ENCODE measurements at places on chromosomes 7 and 10.
A peak's percentile ranks its signal among the peaks of the same experiment; 100 is the strongest.

- no peak for DNase-seq
These were observed 88.0 kb downstream of the PLXDC2 start for GRCh38 chr10:19904202-19904661.

GRCh38 chr7:148505645-148506375 lies 84.8 kb upstream of the C7orf33 start:
- DNase-seq: no peak

GRCh38 chr10:128036011-128036615 lies 90.1 kb downstream of the MKI67 start:
- no peak for DNase-seq

DNA sequence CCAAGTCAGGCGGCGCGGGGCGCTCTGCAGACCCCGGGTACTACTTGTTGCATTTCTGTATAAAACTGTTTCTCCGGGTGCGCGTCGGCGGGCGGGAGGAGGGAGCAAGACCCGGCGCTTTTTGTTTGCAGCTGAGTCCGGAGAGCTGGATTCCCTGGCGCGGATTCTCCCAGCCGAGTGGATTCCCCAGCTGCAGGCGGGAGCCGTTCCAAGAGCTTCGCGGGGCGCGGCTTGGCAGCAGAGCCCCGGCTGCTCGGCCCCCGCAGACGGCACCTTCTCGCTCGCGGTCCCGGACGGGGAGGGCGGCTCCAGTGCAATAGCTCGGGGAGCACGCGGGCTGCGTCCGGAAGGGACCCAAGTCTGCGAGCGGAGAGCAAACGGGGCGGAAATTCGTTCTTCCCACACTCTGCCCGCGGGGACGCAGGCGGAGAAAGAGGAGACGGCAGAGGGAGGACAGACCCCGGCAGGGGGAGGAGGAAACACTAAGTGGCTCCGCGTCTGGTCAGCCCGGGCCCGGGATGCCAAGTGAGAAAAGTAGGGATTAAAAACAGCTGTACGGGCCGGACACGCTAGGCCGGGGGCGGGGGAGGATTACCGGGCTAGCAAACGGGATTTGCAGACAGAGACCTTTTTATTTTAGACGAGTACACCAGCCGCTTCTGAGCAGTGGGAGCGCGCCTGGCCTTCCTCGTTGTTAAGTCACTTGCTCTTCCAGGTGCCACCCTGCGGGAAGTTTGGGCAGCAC lies at the start of gene TRIL:
TSS of gene TRIL (minus strand) at position 96 of the 745 bp plus-strand sequence. CDS start 284 bp downstream, outside the sequence.
- peak; percentile 77 for DNase-seq

DNA sequence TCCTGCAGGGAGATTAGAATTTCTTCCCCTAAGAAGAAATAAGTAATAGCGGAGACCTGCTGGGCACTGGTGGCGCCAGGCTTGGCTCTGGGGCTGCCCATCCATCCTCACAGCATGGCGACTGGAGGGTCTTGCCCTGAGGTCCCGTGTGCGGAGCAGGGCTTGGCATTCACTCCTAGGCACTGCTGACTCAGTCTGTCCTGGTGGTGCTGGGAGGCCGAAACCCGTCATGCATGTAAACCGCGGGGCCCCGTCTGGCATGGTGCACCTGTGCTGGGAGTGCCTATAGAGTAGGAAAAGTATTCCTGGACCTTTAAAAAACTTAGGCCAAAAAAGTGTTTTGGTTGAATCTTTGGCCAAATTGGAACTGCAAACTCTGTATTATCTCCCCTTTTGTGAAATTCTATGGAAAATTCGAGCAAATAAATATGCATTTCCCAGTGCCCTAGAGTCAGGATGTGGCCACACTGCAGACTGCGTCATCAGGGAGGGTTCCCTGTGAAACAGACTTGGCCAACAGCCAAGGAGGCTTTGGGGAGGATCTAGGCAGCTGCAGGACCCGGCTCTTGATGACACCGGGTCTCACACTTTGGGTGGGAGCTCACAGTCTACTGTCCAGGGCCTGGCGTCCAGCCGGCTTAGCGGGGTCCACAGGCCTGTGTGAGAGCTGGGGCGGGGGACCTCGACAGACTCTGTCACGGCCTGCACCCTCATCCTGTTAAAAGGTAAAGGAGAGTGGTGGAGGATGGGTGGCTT lies 122.3 kb downstream of the VIPR2 start:
- DNase-seq: no peak

GRCh38 chr10:17649836-17650235 lies 5.9 kb downstream of the STAM start:
- DNase-seq: no peak

DNA sequence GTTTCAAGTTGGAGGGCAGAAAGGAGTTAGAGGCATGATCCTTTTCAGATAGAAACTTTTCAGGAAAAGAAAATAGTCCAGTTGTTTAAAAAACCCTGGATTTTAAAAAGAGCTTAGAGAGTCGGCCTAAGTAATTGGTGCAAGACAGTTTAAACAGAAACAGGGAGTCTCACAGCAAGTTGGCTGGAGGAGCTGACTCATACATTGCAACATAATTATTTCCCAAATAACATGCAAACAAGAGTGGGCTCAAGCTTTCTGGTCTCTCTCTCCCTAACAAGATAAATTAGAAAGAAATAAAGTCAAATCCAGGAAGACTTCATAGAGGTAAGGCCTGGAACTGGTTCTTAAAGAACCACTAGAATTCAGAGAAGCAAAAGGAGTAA lies 100.3 kb upstream of the AGBL3 start:
- DNase-seq: no peak

DNA sequence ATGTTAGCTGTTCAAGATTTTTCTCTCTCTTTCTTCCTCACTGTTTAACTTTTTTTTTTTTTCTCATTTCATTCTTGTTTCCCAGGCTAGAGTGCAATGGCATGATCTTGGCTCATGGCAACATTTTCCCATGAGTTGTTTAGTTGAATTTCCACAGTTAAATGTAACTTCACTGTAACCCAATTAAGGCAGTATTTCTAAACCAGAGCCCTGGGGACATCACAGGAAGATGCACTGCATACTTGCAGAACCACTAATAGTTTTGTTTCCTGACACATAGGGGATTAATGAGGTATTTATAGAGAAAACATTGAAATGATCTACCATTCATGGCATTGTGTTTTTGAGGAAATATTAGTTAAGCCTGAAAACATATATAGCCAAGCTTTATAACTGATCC lies 795.6 kb upstream of the GHITM start:
- no peak for DNase-seq

DNA sequence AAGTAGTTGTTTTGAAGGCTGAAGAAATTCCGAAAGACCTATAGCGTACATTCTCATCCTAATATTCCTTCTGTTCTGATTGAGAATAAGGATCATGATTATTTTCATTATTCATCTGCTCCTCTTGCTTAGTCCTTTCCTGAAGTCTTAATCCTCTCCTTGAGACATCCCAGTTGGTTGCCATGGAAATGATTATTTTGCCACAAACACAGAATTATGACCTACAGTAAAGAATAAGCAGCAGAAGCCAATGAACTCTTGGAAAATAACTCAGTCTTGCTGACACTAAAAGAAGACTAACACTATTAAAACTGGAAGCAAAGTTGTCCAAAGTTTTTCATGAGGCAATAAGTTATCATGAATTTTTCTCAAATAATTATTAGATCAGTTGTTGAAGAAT lies 47.8 kb upstream of the JAZF1 start:
- DNase-seq: no peak

- no peak for DNase-seq
These were observed 737.9 kb downstream of the INHBA start for GRCh38 chr7:40965016-40965415.

DNA sequence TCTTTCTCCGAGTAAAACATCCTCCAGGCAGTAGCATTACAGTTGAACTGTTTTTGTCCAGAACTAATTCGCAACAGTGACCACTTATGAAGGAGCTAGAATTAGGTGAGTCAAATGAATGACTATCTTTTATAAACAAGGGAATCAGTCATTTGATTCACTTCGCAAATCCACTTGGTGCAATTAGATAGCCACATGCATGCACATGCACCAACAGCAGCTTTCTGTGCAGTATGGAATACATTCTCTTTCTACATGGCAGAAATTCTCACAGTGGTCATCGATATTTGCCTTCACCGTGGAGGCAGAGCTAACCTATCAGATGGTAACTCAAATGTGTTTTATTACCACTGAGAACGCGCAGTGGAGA lies 118.8 kb downstream of the CDK6 start:
- no peak for DNase-seq

DNA sequence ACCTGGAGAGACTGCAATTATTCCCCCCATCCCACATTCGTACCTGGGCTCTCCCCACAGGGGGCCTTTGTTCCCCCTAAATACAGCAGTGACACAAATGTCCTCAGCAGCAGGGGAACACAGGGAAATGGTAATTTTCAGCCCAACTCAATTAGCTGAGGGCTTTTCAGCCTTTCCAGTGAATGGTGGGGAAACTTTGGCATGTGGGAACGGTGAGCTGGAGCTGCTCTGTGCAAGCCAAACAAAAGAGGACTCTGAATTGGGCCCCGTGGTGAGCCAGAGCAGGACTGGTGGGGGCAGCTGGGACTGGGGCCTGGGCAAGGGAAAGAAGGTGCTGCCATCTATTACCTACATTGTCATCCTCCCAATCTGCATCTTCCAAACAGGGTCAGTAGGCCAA lies 51.0 kb downstream of the FBXW4 start:
- DNase-seq: no peak

GRCh38 chr10:126617733-126618132 lies 52.8 kb downstream of the C10orf90 start:
- no peak for DNase-seq

DNA sequence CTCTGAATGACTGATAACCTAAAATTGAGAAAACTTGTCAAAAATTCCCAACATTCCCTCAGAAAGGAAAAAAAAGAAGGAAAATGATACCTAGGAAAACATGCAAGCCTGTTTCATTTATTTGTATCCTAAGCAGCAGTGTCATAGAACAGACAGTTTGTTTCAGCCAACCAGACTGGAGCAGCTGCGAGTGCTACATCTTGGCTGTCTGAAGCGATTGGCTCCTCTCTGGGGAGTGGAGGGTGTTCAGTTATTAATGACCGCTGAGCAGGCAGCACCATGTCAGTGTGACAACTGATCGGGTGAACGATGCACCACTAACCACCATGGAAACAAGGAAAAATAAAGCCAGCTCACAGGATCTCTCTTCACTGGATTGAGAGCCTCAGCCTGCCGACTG lies at the start of gene LRRN3:
TSS of gene LRRN3 (plus strand) at position 282 of the 400 bp plus-strand sequence. CDS start 31,646 bp downstream, outside the sequence.
- peak; percentile 75 for DNase-seq

GRCh38 chr7:32507414-32507813 lies 12.1 kb downstream of the AVL9 start:
- DNase-seq: no peak

DNA sequence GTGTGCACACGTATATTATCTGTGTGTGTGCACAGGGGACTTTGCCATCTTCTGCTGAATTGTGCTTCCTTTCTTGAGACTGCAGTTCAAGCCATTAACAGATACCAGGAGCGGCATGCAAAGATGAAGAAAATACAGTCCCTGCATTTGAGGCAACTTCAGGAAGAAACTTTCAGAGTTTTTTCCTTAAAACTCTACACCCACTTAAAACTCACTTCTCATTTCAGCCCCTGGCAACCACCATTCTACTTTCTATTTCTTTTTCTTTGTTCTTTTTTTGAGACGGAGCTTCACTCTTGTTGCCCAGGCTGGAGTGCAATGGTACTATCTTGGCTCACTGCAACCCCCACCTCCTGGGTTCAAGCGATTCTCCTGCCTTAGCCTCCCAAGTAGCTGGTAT lies 448.9 kb upstream of the ZMIZ1 start:
- no peak for DNase-seq

- no peak for DNase-seq
These were observed 11.3 kb downstream of the TSPAN14 start for GRCh38 chr10:80465451-80465835.

GRCh38 chr7:2823130-2823529 lies 21.0 kb downstream of the GNA12 start:
- DNase-seq: no peak

DNA sequence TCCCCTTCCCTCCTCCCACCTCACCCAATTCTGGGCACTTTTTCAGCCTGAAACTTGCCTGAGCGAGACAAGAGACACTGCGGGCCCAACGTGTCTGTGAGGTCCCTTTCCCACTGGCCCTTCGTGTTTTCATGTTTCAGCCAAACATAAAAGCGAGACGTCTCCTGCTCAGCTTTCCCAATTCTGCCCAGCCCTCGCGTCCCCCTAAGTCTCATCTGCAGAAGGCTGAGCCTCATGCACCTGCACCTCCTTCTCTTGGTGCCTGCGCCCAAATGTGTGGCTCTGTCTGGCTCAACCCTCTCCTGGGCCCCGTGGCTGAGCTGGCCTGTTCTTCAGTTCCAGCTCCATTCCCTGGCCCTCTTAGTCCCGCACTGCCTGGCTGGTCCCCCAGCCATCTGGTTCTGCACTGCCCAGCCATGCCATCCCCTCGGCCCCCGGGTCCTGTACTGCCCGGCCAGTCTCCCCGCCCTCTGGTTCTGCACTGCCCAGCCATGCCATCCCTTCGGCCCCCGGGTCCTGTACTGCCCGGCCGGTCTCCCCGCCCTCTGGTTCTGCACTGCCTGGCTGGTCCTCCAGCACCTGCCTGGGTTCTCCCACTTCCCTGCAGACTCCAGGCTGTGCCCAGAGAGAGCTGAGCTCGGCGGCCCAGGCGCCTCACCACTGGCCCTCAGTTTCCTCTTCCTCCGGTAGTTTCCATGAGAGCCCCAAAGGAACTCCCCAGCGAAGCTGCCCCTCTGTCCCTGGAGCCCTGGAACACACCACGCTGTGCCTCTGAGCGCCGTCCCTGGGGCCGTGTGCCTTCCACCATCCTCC lies 224.1 kb downstream of the DNAJB6 start:
- DNase-seq: no peak

- no peak for DNase-seq
These were observed 468.6 kb downstream of the XPNPEP1 start for GRCh38 chr10:109454691-109455090.

DNA sequence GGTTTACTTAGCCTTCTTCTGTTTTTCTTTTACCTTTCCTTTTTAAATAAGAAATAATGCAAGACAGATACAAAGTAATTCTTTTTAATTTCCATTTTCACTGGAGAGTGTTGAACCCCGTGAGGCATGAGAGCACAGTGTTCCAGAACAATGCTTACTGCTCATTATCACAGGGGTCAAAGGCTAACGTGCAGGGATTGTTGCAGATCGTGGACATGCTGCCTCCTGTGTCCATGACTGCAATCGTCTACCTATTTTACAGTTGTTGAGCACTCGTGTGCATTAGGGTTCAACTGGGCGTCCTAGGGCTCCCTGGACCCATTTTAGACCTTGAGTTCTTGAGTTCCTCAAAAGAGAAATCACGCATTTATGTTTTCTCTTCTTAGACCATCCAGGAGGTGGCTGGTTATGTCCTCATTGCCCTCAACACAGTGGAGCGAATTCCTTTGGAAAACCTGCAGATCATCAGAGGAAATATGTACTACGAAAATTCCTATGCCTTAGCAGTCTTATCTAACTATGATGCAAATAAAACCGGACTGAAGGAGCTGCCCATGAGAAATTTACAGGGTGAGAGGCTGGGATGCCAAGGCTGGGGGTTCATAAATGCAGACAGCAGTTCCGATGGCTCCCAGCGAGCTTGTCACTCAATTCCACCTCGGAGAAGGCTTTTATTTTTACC lies 124.2 kb downstream of the EGFR start:
- no peak for DNase-seq

GRCh38 chr10:126090443-126090842 lies 194.1 kb downstream of the FANK1 start:
- DNase-seq: no peak

- DNase-seq: no peak
These were observed 1246.6 kb upstream of the LRRN3 start for GRCh38 chr7:109844362-109844761.

GRCh38 chr10:4382811-4383210 lies 443.2 kb upstream of the AKR1E2 start:
- no peak for DNase-seq
